Hematopoietic multipotent progenitor cell treated with erythropoietin and hydrocortisone succinate and interleukin-3 and kit ligand, for 8 days (in vitro differentiated cells): ENCODE measurements at places on chromosomes 4 and X.
A peak's percentile ranks its signal among the peaks of the same experiment; 100 is the strongest.

- no peak for DNase-seq
These were observed 138.8 kb downstream of the CPZ start for GRCh38 chr4:8731364-8731763.

DNA sequence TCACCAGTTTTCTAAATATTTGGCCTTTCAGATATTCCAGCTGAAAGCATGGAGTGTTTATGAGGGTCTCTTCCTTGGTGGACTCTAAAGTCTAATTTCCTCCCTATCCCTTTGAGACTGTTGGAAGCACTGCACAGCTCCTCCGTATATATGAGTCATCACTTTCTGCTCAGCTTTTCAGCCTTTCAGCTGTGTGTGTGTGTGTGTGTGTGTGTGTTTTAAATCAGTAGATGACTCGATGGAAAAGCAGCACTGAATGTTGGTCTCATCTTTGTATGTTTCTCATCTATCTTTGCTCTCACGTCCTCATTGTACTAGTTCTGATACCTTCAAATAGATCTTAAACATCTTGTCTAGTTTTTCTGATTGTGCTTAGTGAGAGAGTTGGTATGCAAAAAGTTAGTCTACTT lies 81.6 kb downstream of the ZFX start:
- DNase-seq = no peak

- DNase-seq = no peak
These were observed 249.6 kb downstream of the CAMK2D start for GRCh38 chr4:113511944-113512343.

DNA sequence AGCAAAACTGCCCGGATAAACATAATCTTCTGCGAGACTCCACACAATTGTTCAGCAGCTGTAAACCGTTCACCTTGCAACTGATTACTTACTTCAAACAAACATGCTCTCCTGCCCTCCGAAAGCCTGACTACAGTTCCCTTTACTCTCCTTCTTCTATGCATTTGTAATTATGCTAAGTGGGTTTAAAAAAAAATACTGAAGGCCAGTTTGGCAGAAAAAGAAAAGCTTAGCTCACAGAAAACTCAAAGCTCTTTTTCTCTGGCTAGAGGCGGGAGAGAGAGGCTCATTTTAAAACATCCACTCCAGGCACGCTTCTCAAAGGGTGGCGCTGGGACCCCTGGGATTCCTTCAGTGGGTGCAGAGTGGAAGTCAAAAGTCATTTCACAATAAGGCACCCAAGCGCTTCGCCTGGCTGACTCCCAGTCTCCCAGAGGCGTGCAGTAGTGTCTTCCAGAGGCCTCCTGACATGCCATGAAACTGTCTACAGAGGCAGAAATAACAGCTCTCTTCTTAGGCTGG lies 1.9 kb downstream of the DHRSX start:
- DNase-seq = peak; percentile 5

- no peak for DNase-seq
These were observed 14.9 kb downstream of the ADH1A start for GRCh38 chr4:99275885-99276284.

- no peak for DNase-seq
These were observed 206.2 kb downstream of the TENM3 start for GRCh38 chr4:182449186-182449929.

GRCh38 chr4:74085669-74086068 lies 13.3 kb downstream of the CXCL2 start:
- no peak for DNase-seq

GRCh38 chr4:139209470-139210063 lies 32.5 kb upstream of the ELF2 start:
- DNase-seq = no peak

GRCh38 chrX:101642093-101642492 lies 17.6 kb downstream of the ARMCX2 start:
- DNase-seq = no peak

- no peak for DNase-seq
These were observed 30.8 kb downstream of the SLITRK2 start for GRCh38 chrX:145848448-145848847.

- DNase-seq = peak; percentile 28
These were observed 6.3 kb downstream of the MEPE start for GRCh38 chr4:87838890-87839591.

GRCh38 chr4:139256349-139256748 lies 23.7 kb downstream of the MGARP start:
- DNase-seq = no peak

DNA sequence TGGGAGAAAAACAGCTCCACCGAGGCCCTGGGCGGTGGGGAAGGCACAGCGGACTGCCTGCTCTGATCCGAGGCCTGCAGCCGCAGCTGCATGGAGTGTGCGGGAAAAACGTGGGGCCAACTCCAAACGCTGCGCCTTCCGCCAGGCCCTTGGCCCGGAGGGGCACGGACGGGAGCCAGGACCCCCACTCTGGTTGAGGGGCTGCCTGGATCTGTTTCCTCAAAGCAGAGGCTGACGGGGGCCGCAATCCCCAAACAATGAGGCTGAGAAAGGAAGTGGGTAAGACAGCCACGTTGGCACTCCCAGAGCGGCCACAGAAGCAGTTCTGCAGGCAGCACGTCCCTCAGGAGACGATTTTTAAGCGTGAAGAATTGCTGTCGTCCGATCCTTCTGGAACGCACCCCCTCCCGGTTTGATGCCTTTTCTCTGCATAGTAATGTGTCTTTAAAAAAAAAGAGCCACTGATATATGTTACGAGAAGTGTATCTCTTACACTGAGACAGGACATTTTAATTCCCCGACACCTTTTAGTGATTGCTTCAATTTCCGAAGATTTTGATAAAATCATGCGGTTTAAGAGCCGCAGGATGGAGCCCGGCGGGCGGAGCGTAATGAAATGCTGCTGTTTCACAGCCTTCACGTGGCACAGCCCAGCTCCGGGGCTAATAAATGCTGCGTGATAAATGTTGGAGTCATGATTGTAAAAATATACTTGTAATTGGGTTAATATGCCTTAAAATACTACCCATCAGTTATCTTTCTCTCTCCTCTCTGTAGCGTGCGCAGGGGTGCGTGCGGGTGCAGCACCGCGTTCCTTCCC lies 85.7 kb downstream of the FAM53A start:
- no peak for DNase-seq

GRCh38 chr4:153207567-153207966 lies 3.3 kb downstream of the TRIM2 start:
- DNase-seq = peak; percentile 22

GRCh38 chr4:15427701-15428100 lies at the start of gene C1QTNF7:
C1QTNF7 (plus strand) TSS chr4:15428033; CDS start chr4:15435744, 7,711 bp downstream.
- no peak for DNase-seq

- DNase-seq = peak; percentile 42
These were observed 45.1 kb downstream of the SPATA4 start for GRCh38 chr4:176150356-176150682.

DNA sequence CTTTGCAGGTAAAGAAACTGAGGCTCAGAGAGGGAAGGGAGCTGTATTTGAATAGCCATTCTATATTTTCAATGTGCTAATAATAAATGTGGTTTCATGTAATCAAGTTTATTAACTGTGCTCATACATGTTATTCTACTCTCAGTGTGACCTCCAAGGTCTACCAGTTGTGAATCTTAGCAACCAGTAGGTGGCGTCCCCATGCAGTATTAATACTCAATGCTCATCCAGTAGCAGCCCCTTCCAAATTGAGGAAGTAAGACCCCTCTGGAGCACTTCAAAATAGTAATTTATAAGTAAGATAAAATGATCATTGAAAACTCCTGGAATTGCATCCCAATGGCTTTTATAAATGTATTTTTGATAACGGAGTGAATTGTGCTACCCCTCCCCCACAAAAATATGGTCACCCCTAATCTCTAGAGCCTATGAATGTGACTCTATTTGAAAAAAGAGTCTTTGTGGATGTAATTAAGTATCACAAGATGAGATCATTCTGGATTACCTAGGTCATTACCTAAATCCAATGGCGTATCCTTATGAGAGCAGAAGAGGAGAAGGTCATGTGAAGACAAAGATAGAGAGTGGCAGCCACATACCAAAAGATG lies 20.4 kb upstream of the SEPSECS start:
- DNase-seq = peak; percentile 77

- no peak for DNase-seq
These were observed 13.7 kb downstream of the PITX2 start for GRCh38 chr4:110609044-110609750.

DNA sequence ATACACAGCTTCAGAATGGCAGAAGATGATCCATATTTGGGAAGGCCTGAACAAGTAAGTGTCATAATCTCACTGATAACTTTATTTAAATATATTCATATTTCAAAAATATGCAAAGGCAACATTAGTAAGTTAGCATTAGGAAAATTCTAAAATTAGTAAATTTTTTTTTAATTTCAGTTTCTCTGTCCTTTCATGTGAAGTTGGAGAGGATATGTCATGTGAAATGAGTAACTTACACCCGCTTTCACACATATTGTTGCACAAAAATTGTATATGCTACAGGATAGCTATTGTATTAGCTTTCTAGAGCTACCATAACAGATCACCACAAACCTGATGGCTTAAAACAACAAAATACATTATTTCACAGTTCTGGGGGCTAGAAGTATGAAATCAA lies 24.3 kb downstream of the NFKB1 start:
- no peak for DNase-seq

GRCh38 chrX:71540801-71541200 lies 7.9 kb downstream of the OGT start:
- DNase-seq = peak; percentile 22

- DNase-seq = no peak
These were observed 29.7 kb upstream of the LCORL start for GRCh38 chr4:18051281-18051680.
